ENCODE measurements at places on chromosomes 12 and 14.

DNA sequence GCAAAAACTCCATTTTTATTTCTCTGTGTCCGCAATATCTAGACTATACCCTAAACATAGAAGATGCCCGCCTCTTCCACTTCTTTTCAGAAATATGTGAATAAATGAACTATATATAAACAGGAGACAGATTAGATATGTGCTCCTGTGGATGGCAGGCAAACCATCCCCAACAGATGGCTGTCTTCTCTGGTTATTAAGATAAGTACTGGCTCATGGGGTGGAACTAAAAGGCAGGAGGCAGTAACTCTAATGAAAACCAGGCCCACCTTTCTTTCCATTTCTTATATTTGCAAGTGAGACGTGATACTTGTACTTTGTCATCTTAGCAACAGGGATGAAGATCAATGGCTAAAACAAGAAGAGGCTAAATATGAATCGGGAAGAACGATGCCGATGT, 20.2 kb downstream of the E2F7 start:
- DNase-seq = no peak

DNA sequence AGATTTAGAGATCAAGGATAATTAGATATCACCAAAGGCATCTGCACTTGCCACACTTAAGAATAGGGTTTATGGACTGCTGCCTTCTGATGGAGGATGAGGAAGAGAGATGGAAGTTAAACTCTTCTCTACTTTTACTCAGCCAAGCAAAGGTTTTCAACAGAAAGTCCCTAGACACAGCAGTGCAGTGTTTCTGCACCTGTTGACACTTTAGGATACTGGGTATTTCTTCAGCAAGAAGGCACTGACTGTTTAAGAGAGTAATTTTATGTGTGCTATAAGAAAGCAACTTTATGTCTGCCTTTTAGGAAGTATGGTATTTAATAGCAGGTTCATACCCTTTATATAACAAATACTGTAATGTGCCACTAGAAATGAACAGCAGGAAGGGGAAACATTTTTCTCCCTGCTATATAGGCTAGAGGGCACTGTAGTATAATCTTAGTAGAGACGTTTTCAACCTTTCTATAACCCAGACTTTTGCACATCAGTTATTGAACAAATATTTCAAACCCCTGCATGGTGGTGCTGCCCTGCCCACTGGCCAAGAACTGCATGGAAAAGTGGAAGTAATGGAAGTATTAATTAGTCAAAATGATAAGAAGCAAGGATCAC, 225.0 kb upstream of the GRIP1 start:
- peak; percentile 13 for DNase-seq

DNA sequence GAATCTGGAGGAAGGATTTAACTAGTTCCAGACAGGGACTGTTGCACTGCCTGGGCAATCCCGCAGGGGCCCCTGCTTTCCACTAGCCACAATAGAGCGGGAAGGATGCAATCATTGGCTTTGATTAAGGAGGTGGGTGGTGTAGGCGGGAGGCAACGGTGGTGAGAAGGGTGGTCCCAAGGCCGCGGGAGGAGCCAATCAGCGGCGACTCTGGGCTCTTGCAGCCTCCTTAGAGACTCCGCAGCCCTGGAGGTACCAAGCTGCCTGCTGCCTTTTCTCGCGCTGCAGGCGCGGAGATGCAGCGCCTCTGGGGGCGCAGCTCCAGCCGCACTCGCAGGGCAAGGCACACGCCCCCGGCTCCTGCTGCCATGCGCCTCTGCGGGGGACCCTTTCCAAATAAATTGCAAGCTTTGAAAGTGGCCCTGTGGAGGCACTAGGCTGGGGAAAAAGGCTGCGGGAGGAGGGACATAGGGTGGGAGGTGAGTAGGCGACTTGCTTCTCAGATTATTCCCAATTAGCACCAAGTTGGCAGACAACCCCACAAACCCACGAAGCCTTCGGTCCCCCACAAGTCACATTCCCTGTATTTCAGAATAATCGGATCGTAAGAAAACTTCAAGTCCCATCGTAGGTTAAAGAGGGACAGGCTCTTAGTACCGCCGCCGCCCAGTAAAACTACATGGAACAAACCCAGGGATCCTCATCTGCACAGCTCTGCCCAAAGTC, 858 bp upstream of the KCNA1 start:
- DNase-seq = no peak

GRCh38 chr14:105859717-105860614, 333.6 kb downstream of the TMEM121 start:
- no peak for DNase-seq

DNA sequence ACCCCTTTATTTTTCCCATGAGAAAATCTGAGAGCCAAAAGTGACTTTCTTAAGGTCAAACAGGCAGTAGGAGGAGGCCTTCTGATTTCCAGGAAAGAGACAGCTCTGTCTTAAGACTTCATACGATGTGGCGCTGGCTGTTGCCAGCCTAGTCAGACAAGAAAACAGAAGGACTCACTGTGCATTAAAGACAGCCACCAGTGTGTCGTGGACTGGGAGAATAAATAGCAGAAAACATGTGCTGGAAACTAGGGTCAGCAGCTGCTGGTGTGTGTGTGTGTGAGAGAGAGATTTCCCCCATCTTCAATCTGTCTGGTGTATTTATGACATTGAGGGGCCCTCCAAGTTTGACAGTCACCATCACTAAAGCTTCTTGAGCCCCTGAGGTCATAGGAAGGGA, 708.6 kb upstream of the TMEM132C start:
- DNase-seq = peak; percentile 49
